IMR-90 (cell line): ENCODE measurements at places on chromosomes 5 and 9.

DNA sequence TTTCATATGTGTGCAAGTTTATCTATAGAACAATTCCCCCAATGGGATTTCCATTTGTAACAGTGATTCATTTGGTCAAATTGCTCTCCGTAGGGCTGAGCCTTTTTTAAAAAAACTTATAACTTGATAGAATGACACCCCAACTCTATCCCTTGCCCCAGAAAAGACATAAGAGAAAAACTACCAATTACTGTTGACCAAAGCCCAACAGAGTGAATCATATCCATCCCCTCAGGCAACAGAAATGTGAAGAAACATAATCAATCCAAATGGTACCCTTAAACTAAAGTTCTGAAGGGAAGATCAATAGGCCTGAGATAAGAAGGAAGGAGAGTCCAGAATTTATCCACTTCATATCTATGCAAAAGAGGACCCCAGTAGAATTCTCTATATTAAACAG lies 17.8 kb downstream of the TICAM2 start:
- DNase-seq = no peak

GRCh38 chr5:180101451-180102105 lies 30.0 kb upstream of the RNF130 start:
- DNase-seq = no peak

DNA sequence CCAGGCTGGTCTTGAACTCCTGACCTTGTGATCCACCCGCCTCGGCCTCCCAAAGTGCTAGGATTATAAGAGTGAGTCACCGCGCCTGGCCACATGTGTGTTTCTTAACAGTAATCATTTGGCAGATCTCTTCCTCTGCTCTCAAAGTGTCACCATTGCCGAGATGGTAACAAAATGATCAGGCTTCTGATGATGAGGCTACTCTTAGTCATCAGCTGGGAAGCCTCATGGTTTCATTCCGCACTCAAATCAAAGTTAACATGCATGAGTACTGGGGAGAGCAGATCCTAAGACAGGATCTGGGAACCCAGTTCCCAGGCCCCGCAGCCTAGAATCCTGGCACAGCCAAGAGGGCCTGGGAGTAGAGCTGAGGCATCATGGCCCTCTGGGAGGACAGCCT lies 27.4 kb downstream of the BARHL1 start:
- peak; percentile 96 for DNase-seq

DNA sequence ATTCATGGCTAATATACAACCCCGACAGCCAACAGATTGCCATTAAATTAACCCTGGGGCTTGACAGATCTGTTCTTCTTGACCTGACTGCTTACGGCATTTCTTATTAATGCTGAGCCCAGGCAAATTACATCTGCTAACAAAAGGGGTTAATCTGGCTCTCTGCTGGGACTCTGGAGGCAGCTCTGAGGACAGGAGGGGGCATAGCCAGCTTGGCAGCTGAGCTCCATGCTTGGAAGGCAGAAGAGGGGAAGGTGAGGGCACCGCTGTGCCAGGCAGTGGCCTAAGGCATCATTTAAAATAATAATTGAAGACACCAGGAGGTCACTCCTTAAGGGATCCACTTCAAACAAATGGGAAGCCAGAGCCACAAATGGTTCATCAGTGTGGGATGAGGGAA lies 126.0 kb upstream of the GPR151 start:
- no peak for DNase-seq

DNA sequence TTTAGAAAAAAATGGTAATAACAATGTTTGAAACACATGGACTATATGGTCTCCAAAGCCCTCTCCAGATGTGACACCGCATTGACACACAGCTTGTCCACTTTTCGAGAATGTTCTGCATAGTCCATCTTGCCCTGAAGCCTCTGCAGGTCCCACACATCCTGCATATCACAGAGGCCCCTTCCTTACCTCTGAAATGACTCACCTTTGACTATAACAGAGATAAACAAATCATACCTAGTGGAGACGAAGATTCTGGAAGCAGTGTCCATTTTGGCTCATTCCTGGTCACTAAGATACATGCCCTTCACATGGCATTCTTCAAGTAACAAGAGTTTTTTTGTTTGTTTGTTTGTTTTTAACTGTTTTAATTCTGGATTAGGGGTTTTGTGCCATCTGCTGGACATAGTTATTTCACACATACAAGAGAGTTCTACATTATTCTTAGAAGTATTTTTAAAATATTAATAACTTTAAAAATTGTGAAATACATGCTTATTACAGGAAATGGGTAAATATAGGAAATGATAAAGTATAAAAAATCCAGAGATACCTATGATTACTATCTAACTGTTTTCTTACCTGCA lies 5.1 kb downstream of the ARL14EPL start:
- DNase-seq = no peak

DNA sequence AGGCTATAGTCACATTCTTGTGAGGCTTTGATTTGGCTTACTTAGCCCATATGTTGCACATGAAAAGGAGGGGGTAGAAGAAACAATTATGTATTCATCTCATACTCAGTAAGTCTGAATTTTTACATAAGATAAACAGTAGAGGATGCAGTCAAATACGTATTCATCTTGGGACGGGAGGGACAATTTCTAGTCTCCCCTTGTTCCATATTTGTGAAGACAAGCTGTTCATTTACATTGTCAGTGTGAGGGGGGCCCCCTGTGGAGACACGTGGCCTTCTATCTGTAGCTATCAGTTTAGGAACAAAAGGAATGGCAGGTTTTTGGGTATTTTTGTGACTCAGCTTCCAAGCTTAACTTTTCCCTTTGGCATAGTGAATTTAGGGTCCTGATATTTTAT lies 49.2 kb upstream of the PPP1R2B start:
- DNase-seq = no peak

DNA sequence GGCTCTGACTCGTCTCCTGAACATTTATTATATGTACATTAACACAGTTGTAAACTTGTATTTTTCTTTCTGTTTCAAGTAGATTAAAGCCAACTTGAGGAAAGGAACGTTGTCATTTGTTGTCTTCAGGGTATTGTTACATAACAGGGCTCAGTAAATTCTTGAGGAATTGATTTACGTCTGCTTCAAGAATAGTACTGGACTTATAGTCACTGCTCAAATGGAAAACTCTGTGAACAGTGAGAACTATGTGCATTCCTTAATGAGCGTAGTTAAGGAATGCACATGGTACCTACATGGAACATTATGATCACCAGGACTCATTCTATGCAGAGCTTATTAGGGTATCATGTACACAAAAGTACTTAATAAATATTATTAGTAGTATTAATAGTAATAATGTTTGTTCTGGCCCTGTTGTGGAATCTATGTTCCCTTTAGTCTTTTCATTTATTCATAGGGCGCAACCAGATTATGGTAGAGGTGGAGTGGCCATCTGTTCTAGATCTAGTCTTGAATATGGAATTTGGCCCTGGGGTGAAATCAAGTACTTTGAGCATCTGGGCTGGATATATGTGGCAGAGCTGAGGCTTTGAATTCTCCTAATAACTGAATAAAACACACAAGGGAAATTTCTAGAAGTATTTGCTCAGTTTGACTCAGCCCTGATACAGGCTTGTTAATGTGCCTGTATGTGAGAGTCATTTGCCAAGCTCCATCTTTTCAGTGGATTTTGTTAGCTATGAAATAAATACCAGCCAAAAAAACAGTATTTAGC lies 108.6 kb upstream of the SH3GL2 start:
- no peak for DNase-seq

DNA sequence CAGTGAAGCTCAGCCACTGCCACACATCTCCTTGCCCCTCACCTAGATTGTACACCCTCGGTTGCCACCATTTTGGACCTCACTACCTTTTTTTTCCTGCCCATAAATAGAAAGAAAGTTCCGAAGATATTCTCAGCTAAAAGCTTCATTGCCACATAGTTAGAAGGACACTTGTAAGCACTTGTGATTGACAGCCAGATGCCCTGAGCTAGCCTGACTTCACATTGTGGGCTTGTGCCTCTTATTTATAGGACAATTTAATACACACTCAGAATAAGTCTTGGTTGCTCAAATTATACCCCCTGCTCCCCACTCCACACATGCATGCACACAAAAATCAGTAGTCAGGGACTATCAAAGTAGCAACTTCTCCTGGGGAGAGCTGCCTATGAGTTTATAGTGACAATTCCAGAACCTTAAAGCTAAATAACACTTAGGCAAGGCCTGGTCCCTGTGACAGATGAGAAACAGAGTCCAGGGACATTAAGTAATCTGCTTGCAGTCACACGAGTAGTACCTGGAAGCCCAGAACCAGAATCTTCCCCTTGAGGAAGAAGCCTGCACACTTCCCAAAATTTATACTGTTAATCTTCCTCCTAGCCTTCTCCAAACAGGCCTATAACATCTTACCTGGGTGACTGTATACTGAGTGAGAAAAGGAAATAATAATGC lies 184.8 kb downstream of the BRINP1 start:
- DNase-seq = no peak

DNA sequence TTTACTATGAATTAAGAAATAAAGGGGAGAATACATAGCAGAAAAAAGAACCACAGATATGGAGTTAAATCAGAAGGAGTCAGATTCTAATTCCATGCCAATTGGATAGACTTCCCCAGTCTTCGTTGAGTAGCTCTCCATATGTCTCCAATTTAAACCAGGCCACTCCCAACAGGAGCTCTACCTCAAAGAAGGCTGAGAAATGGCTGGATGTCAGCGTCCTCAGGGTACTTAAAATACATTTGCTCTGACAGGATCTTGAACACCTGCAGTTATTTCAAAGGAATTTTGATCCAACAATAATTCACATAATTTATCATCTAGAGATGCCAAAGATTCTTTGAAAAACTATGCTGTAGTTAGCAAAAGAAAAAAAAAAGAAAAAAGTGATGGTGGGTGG lies 133.9 kb upstream of the FBN2 start:
- DNase-seq = no peak

- DNase-seq = no peak
These were observed 155.3 kb downstream of the ISOC1 start for GRCh38 chr5:129249886-129250285.

GRCh38 chr9:108041551-108041950 lies 552.0 kb upstream of the KLF4 start:
- DNase-seq = peak; percentile 69

- DNase-seq = peak; percentile 53
These were observed 277.4 kb downstream of the AOPEP start for GRCh38 chr9:95003689-95004410.

- DNase-seq = no peak
These were observed 29.8 kb downstream of the ADAMTS2 start for GRCh38 chr5:179315356-179315890.

DNA sequence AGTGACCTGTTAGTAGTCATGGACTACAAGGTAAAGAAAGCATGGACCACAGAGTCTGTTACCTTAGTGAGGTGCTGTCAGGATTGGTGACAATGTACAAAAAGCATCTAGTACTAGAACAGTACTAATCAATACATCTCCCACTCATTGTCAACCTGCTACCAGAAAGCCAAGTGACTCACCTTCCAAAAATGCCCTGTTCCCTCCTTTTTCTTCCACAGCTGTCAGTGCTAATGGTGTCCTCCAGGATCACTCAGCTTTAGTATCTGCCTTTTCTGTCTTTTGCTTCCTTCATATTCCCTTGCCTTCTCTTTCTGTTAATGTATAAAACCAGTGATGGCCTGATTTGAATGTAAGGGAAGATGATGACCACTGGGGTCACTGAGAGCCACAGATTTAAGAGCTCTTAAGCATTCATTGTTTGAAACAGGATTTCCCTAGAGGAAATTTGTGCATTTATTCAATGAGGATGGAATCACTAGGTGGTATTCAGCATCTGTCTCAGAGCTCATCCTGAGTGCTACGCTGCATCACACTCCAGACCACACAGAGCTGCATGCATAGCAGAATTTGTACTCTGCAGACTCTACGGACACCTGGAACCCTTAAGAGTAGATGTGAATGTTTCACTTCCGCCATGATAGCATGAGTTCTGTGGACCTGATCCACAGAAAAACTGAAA lies 71.0 kb downstream of the SV2C start:
- DNase-seq = no peak

DNA sequence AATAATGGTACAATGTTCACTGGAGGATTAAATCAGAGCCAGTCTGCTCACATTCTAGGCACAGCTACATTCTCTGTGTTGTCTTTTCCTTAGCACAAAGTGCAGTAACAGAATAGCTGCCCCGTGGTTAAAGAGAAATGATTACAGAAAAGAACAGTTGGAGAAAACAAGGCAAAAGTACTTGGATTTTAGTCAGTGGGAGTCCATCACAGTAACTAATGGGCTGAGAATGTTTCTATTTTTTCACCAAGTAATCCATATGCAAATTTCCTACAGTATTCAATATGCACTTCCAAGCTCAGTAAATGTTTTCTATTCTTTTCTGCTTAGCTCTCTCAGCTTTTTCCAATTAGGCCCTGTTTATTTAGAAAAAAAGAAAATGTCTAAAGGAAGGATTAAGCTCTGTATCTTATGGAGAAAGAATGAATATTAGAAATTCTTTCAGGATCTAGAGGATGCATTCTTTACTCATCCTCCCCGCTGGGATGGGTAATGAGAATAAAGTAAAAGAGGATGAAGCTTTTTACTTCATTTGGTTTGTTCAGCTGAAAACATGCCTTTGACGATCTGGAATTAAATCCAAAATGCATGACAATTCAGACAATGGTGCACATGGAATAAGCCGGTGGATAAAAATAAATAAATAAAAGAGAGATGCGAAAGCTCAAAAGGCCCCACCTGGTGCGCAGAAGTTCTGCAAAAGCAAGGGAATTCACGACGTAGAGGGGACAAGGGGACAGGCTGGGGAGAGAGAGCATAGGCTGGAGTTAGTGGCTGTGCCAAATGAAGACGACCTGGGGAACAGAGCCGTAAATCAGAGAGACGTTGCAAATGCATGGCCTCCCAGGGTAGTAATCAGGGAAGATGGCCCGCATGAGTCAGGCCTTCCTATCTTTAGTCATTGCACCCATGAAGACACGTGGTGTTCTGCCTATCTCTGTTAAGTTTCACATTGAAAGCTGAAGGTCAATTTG lies 345.2 kb downstream of the GLIS3 start:
- DNase-seq = peak; percentile 55

DNA sequence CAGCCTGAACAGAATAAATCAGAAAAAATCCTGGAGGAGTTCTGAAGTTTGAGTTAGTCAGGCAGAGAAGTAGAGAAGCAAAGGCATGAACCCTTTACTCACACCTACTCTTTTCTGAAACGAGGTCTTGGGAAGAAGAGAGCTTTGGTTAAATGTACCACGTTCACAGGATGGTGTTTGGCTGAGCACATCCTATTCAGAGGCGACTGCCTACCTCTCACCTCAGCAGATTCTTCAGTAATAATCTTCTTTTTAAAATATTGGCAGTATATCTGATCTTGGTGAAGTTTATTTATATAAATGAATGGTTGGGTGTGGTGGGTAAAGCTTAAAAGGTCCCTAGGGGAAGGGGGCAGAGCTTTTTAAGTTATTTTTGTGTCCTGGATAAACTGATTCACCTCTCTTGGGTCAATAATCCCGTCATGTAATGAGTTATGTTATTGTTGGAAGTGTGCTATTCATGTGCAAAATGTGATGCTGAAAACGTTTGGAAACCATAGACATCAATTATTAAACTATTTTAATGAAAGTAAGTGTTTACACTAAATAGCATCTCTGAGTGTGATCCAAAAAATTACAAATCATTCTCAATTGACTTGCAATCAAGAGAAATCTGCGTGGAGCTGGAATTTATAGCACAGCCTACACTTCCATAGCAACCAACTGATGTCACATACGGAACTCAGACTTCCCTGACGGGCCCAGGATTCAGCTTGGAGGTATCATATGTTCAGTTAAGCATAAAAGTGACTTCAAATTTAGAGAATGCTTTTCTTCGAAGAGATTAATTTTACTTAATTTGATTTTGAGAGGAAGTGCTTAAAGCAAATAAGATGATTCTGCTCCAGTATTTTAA lies 94.3 kb upstream of the EQTN start:
- DNase-seq = no peak

GRCh38 chr9:23858234-23858633 lies 32.2 kb upstream of the ELAVL2 start:
- no peak for DNase-seq

GRCh38 chr5:173567548-173567947 lies 48.9 kb downstream of the BOD1 start:
- DNase-seq = peak; percentile 77
